Dermis blood vessel endothelial cell (primary cell): ENCODE measurements at places on chromosomes 16 and 17.
A peak's percentile ranks its signal among the peaks of the same experiment; 100 is the strongest.

GRCh38 chr17:44087319-44087718 lies 16.8 kb downstream of the G6PC3 start:
- no peak for DNase-seq

DNA sequence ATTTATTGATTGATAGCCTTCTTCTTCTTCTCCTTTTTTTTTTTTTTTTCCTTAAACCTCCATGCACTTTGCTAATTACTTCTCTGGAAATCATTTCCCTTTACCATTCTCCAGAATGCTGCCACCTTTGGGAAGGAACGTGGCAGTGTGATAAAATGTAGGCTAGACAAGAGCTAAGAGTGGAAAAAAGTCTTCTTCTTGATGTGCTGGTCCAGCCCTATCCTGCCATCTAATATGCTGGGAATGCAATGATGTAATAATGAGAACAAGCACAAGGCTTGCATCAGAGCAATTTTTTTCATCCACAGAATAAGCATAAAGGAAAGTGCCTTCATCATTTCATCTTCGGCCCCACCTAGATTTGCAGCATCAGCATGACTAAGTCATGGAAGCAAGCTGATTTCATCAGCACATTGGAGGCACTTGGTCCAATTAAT lies 128.7 kb upstream of the ZFHX3 start:
- DNase-seq: peak; percentile 45

- DNase-seq: no peak
Observed at GRCh38 chr17:35023538-35023937, 40.0 kb downstream of the RFFL start.

DNA sequence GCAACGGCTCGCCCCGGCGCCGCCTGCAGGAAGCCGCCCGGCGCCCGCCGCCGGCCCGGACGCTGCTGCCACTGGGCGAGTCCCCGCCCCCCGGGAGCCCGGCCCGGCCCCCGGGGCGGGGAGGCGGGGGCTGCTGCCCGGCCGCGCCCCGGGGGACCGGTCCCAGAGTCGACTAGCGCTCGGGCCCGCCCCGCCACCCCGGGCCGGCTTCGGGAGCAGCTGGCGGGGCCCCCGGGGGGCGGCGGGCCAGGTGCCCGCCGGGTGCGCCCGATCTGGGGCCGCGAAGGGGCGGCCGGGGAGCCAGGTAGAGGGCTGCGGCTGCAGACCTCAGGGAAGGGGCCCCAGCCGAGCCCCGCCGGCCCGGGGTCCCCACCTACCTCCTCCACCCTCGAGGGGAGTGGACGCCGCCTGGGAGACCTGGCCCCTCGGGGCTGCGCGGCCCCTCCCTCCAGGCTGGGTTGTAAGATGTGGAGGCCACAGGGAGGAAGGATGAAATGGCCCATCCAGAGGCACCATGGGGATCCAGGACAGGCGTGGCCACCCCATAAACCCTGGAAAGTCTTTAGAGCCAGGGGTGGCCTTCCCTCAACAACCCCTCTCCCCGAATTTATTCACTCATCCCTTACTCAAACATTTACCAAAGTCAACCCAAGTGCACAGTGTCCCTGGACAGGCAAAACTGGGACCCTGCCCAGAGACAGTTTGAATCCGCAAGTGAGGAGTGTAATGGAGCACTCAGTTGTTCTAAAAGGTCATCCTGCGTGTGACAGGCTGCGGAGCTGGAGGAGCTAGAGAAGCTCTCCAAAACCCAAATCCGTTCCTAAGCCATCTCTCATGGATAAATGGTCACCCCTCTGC lies at the start of gene CDYL2:
CDYL2 (minus strand) TSS at position 73 of the 858 bp plus-strand sequence. CDS start 425 bp downstream, outside the sequence.
- peak; percentile 59 for DNase-seq

DNA sequence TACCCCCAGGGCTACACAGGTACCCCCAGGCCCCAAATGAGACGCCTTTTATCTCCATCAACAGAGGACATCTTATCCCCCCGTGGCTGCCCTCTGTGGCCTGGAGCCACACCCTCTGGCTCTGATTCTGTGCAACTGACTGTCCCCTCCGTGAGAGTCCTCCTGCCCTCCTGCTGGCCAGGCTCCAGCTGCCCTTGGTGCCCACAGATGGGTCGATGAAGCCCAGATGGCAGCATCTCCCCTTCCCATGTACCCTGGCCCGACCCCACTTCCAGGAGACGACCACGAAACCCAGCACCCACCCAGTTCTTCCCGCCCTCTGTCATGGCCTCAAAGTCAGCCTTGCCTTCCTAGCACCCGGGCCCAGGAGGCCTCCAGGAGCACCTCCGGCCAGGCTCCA lies 9.6 kb upstream of the KRTAP17-1 start:
- no peak for DNase-seq
